Nasal cavity respiratory epithelium epithelial cell of viscerocranial mucosa (primary cell): ENCODE measurements at places on chromosomes 4 and X. TPM values are rescaled to one million over a fixed set of nuclear protein-coding genes. Genes with fewer than 3 reads are reported as not detected.

The PABPC1L2A gene
- total RNA-seq = not detected in 2 replicates

The ABCG2 gene
- total RNA-seq = 0.21 and 0.68 TPM in 2 replicates

The DCAF12L1 gene
- not detected in 2 replicates for total RNA-seq

The HHIP gene
- under 0.01 TPM in 2 replicates for total RNA-seq

The PAGE5 gene
- not detected in 2 replicates for total RNA-seq

The GATA1 gene
- total RNA-seq = not detected in 2 replicates

The LPAR4 gene
- total RNA-seq = not detected in 2 replicates

The SLC25A14 gene
- total RNA-seq = 5.5 and 6.6 TPM in 2 replicates

The CXCL11 gene
- 0.68 and 0.71 TPM in 2 replicates for total RNA-seq

The MAGEA6 gene
- total RNA-seq = not detected in 2 replicates

The PASD1 gene
- not detected in 2 replicates for total RNA-seq

The MSL3 gene
- 15.7 and 21.1 TPM in 2 replicates for total RNA-seq

The DCAF8L2 gene
- not detected in 2 replicates for total RNA-seq

The RPS6KA3 gene
- 65.3 and 87.2 TPM in 2 replicates for total RNA-seq

The AMTN gene
- 0.34 and 1.3 TPM in 2 replicates for total RNA-seq

The MBTPS2 gene
- 6.5 and 13.0 TPM in 2 replicates for total RNA-seq

The PDE6B gene
- 0.64 and 1.0 TPM in 2 replicates for total RNA-seq

The TMSB15C gene
- 0.68 and 1.9 TPM in 2 replicates for total RNA-seq

The CWH43 gene
- 10.0 and 39.3 TPM in 2 replicates for total RNA-seq

The POU4F2 gene
- total RNA-seq = not detected in 2 replicates
